Gastrocnemius medialis (tissue), 4 donors: ENCODE measurements at places on chromosomes 1 and 21. TPM values are rescaled to one million over a fixed set of nuclear protein-coding genes. Genes with fewer than 3 reads are reported as not detected.

Gene LDLRAD1
- not detected for total RNA-seq

Gene PRAMEF18
- not detected for total RNA-seq

Gene SASS6
- 4.2 TPM for total RNA-seq

Gene KRTAP22-1
- total RNA-seq: not detected

Gene CYP2J2
- total RNA-seq: 3.8 TPM

Gene SCAF4
- total RNA-seq: 8.2 TPM

Gene BEND5
- 1.4 TPM for total RNA-seq

Gene AMY1B
- not detected for total RNA-seq
